Neural crest cell (in vitro differentiated cells): ENCODE measurements at places on chromosomes 13 and 19. TPM values are rescaled to one million over a fixed set of nuclear protein-coding genes. Genes with fewer than 3 reads are reported as not detected.

SPART gene
- 70.6 and 70.9 TPM in 2 replicates for total RNA-seq

DNA sequence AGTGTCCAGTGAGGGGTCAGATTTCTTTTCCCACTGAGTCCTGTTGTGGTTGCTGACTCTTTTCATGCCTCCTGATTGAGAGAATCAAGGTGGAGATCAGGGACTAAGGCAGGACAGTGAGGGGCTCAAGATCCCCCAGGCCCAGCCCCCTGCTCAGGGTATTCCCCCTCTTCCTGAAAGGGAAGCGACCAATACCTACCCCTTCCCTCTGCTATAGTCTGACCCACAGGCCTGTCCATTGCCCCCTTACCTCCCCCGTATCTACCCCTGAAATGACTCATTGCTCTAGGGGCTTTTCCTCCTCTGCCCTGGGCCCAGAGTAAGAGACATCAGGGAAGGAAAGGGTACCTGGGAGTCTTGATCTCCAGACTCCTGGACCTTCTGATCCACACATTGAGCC lies 1320.5 kb downstream of the UQCRFS1 start:
- no peak for DNase-seq
- H3K27ac ChIP-seq, result no peak overlapping the region
- peaks cover 7% of the 10 kb centered on the region for H3K36me3 ChIP-seq
- no peaks in the 10 kb centered on the region for H3K4me1 ChIP-seq

DNA sequence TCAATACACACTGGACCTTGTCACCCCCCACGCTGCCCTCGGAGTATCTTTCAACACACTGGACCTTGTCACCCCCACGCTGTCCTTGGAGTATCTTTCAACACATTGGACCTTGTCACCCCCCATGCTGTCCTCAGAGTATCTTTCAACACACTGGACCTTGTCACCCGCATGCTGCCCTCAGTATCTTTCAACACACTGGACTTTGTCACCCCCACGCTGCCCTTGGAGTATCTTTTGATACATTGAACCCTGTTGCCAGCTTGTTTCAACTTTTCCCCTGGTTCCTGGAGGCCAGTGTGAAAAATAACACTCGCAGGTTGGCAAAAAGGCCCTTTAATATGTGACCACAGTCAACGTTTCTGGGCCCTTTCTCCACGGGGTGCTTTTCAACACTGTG lies 247.8 kb downstream of the TEX29 start:
- no peak for DNase-seq
- peaks cover 4% of the 10 kb centered on the region for H3K36me3 ChIP-seq
- H3K27me3 ChIP-seq, result no peaks in the 10 kb centered on the region
- H3K4me3 ChIP-seq, result no peak overlapping the region

DNA sequence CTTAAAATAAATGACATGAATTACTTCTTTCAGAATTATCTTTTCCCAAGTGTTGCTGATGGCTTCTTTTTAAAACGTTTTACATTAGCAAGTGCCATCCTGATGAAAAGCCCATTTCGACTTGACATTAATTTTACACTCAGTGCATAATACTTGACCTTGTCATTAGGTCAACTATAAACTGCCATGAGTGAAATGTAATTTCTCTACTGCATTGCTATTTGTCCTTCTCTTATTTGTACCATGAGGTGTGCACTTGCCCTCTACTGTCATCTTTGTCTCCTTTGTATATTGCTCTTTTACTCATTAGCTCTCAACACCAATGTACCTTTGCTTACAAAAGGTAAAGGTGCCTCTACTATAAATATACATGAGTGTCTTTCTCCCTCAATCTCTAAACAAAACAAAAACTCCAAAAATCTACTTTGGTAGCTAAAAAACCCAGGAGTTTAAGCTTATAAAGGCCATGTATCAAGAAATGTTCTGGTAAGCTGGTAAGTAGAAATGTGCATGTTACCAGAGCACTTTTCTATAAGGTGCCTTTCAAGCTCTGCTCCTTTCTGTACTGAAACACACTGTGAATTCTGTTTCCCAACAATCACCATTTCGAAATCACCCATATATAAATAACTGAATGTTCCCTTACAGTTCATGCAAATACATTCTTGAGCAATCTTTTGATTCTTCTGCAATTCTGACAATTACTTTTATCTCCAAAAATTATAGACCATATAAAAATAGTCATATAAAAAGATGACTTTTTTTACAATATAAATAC lies 351.4 kb downstream of the SLITRK5 start:
- H3K27me3 ChIP-seq, result no peaks in the 10 kb centered on the region
- H3K27ac ChIP-seq, result no peak overlapping the region
- no peak for DNase-seq
- no peaks in the 10 kb centered on the region for H3K36me3 ChIP-seq
- H3K4me1 ChIP-seq, result peaks cover 9% of the 10 kb centered on the region
- H3K4me3 ChIP-seq, result no peak overlapping the region

DNA sequence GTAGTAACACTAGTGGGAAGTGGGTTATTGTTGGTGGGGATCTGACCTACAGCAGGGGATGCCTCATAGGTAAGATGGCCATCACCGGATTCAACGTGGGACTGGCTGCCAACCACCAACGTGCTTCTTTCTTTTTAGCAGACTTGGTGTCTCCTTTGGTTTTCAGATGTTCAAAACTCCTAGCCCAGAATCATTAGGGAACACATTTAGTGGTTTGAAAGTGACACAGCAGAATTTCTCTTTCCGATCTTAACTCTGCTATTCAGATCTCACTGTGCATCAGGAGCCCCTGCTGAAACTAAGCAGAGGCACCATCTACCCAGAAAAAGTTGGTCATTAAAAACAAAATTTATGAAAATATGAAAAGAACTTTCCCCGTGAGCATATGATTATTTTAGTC lies 36.7 kb upstream of the PCDH8 start:
- peaks cover 19% of the 10 kb centered on the region for H3K4me1 ChIP-seq
- H3K27ac ChIP-seq, result no peak overlapping the region
- DNase-seq, result no peak
- peaks cover 3% of the 10 kb centered on the region for H3K36me3 ChIP-seq
- H3K4me3 ChIP-seq, result no peak overlapping the region

- no peak overlapping the region for H3K4me3 ChIP-seq
- H3K36me3 ChIP-seq, result peaks cover 16% of the 10 kb centered on the region
- H3K4me1 ChIP-seq, result peaks cover 12% of the 10 kb centered on the region
- H3K27me3 ChIP-seq, result no peaks in the 10 kb centered on the region
Observed at GRCh38 chr13:21395953-21396352, 63.1 kb downstream of the ZDHHC20 start.

DNA sequence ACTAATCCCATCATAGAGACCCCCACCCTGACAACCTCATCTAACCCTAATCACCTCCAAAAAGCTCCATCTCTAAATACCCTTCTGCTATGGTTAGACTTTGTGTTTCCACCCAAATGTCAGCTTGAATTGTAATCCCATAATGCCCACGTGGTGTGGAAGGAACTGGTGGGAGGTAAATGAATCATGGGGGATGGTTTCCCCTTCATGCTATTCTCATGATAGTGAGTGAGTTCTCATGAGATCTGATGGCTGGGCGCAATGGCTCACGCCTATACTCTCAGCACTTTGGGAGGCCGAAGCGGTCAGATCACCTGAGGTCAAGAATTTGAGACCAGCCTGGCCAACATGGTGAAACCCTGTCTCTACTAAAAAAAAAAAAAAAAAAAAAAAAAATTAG lies 2.6 kb downstream of the VMAC start:
- DNase-seq, result no peak
- peaks cover 39% of the 10 kb centered on the region for H3K4me1 ChIP-seq
- H3K36me3 ChIP-seq, result no peaks in the 10 kb centered on the region
- peaks cover 10% of the 10 kb centered on the region for H3K27me3 ChIP-seq
- H3K4me3 ChIP-seq, result peak overlapping the region; percentile 44
- no peak overlapping the region for H3K27ac ChIP-seq
